ENCODE measurements at places on chromosomes 3 and 15. TPM values are rescaled to one million over a fixed set of nuclear protein-coding genes. Genes with fewer than 3 reads are reported as not detected.

Gene DPPA2
- not detected for total RNA-seq

Gene GPR156
- not detected for total RNA-seq

Gene VGLL3
- 213 TPM for total RNA-seq

Gene SEC11A
- 257 TPM for total RNA-seq

DNA sequence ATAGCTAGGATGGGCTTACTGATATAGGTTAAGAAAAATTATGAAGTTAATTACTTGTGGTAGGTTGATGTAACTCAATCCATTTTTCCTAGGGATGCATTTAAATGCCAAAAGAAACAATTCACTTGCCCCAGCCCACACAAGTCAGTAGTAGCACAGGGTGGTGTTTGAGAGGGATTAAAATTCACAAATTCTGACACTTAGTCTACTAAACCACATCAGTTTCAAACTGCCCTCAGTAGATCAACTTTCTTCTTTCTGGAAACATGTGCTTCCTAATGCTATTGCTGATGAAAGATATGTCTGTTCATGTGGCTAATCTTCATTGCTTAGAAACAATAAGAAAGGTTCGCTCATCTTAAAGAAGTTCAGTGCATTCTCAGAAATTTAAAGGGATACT, 160.6 kb downstream of the EPHA3 start:
- no peaks in the 10 kb centered on the region for H3K27me3 ChIP-seq
- H3K4me3 ChIP-seq, result no peak overlapping the region
- H3K36me3 ChIP-seq, result no peaks in the 10 kb centered on the region
- H3K4me1 ChIP-seq, result no peaks in the 10 kb centered on the region
- H3K27ac ChIP-seq, result no peak overlapping the region
- no peak for DNase-seq

GRCh38 chr3:2446146-2446545, 347.5 kb downstream of the CNTN4 start:
- no peaks in the 10 kb centered on the region for H3K4me1 ChIP-seq
- H3K27ac ChIP-seq, result no peak overlapping the region
- no peak for DNase-seq
- H3K27me3 ChIP-seq, result no peaks in the 10 kb centered on the region

DNA sequence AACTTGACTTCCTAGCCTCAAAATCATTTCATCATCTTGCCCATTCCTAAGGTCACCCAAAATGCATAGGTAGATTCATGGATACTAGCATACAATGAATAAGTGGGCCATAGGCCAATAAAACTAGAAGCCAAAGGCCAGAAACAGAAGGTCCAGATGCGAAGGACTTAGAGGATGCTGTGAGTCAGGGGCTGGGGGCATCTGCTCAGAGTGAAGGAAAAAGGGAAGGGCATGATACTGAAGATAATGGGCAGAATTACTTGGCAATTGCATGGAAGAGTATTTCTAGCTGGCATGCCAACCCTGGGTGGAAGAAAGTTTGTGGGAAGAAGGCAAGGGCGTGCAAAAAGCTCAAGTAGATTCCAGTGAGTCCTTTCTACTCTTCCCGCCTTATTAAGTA, 27.5 kb downstream of the ILDR1 start:
- H3K27me3 ChIP-seq, result no peaks in the 10 kb centered on the region
- no peak overlapping the region for H3K27ac ChIP-seq

- H3K4me3 ChIP-seq, result no peak overlapping the region
- no peaks in the 10 kb centered on the region for H3K36me3 ChIP-seq
- H3K4me1 ChIP-seq, result no peaks in the 10 kb centered on the region
Observed at GRCh38 chr15:40275523-40275922, 7.3 kb downstream of the ANKRD63 start.

DNA sequence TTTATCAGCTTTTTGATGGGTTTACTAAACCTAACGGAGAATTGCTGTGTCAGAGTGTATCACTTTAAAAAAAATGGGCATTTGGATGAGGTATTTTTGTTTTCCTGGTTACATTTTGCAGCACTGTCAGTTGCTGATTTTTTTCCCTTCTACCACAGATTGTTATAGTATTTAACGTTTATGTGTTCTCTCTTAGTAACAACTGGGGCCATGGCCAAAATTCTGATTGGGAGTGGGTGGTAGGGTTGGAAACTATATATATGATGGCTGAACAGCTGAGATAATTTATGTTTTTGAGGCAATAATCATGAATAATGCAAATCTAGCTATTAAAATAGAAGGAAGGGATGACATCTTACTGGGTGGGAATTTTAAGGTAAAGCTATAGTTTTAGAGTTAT, 229.4 kb upstream of the SUCLG2 start:
- no peaks in the 10 kb centered on the region for H3K36me3 ChIP-seq
- no peak for DNase-seq
- H3K4me3 ChIP-seq, result no peak overlapping the region
- H3K4me1 ChIP-seq, result no peaks in the 10 kb centered on the region

GRCh38 chr3:128998561-128998960, 2.5 kb upstream of the EFCC1 start:
- DNase-seq, result no peak
- no peak overlapping the region for H3K27ac ChIP-seq
- no peak overlapping the region for H3K4me3 ChIP-seq
- no peaks in the 10 kb centered on the region for H3K36me3 ChIP-seq
- peaks cover 81% of the 10 kb centered on the region for H3K27me3 ChIP-seq

- H3K36me3 ChIP-seq, result no peaks in the 10 kb centered on the region
- no peaks in the 10 kb centered on the region for H3K27me3 ChIP-seq
- peaks cover 5% of the 10 kb centered on the region for H3K4me1 ChIP-seq
Observed at GRCh38 chr15:90586948-90587347, 57.2 kb downstream of the CRTC3 start.

- H3K4me1 ChIP-seq, result peaks cover 7% of the 10 kb centered on the region
- no peaks in the 10 kb centered on the region for H3K36me3 ChIP-seq
- H3K4me3 ChIP-seq, result no peak overlapping the region
- H3K27ac ChIP-seq, result no peak overlapping the region
Observed at GRCh38 chr3:41350441-41350840, 151.1 kb downstream of the CTNNB1 start.
